Psoas muscle (tissue), 8 donors: ENCODE measurements at places on chromosomes 7 and 10.

DNA sequence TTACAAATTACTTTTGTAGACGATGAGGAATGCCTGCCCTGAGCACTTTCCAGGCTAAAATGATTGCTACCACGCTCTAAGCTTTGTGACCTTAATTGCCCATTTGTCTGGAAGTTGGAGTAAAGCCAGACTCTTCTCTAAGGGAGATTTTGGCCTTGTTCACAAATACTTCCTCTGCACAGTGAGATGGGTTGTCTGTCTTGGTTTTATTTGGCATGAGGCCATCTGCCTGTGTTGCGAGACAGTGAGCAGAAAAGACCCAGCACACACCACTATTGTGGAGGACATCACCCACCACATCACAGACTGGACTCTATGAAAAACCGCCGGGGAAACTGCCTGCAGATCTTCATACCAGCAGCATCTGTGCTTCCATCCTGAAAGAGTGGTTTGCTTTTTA lies 138.4 kb downstream of the BICC1 start:
- no peak for DNase-seq

DNA sequence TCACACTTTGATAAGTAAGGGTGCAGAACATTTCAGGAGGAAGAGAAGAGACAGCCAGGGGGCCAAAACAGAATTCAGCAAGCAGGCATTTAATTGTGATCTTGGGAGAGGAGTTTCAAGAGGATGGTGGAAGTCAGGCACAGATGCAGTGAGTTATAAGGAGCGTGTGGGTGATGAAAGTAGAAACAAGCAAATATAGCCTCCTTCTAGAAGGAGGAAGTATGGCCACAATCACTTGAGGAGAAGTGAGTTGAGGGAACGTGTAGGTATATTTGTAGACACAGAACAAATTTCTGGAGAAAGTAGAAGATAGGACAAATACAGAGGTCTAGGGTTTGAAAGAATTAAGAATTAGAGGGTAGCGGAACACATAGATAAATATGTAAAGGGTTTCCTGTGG lies 165.8 kb downstream of the CACNB2 start:
- no peak for DNase-seq

GRCh38 chr10:23528419-23528818 lies 89.5 kb downstream of the OTUD1 start:
- no peak for DNase-seq

DNA sequence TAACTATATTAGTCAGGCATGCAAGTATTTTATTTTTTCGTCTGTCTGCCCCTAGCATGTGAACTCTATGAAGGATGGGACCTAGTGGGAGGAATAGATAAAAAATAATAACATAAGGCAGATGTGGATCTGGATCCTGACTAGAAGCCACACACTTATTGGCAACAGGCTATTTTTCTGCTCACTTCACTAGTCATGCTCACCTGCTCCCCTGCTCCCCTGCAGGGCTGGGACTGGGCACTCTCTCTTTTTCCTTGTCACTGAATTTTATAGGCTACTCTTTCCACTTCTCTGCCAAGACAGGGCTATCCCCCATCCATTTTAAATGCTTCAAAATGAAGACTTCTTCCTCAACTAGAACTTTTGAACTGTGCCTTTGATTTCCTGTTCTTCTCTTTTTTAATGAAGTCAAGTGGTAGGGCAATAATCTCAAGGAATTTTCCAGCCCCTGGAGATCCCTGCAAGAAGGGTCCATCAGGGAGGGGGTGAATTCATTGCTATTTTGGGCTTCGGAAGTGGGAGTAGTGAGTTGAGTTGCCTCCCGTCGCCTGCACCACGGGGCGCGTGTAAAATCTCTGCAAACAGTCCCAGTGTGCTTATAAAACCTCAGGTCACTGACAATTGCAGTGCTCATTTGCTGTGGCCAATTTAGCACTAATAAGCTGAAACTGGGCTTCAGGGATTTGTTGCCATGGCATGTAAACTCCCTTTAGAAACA lies 156.7 kb upstream of the NPVF start:
- DNase-seq, result no peak

DNA sequence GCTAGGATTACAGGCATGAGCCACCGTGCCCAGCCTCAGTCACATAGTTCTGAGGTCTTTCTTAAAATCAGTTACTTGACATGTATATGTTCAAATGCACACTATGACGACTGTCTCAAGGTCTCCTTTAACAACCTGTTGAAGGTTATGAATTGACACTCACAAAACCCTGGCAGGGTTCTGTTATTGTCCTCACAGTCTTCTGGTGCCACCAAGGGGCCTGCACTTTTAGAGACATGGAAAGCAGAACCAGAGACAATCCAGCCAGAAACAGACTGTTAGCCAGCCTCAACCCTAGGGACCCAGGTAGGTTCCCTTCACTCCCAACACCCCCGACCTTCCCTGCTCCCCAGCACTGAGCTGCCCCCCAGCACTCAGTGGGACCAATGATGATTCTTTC lies 26.4 kb downstream of the TEX36 start:
- DNase-seq, result no peak

- no peak for DNase-seq
Observed at GRCh38 chr7:107396990-107397389, 72.9 kb upstream of the GPR22 start.

- peak; percentile 10 for DNase-seq
Observed at GRCh38 chr10:124590216-124591122, 128.8 kb downstream of the LHPP start.

- no peak for DNase-seq
Observed at GRCh38 chr7:55508221-55509011, 63.9 kb downstream of the VOPP1 start.

DNA sequence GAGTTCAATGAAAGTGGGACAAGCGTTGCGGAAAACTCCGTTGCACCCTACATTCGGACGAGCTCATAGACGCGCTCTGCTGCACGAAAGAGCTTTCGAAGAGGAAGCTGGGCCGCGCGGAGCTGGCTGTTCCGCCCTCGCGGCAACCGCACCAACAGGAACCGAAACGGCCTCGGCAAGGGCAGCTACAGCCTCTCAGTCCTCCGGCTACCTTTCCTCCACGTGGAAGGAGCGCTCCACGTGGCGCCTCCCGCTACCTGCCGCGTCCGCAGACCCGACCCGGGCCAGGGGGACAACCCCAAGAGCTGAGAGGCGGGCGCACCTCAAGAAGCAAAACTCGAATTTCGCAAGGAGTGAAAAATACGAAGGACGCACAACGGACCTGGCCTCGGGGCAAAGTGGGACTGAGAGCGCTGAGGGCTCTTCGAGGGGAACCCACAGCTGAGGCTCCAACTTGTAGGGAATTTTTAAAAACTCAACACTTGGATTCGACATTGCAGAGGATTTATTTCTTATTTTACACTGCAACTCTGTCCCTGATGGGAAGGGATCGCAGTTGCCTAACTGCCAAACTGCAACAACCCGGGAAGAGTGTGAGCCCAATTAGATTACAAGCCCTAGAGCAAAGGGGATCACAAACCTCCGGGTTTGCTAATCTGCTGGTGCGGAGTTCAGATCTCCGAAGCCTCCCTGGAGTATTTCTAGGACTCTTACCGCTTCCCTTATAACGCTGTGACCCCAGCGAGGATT lies 1.4 kb downstream of the HPSE2 start:
- DNase-seq, result peak; percentile 69

- DNase-seq, result no peak
Observed at GRCh38 chr7:134329614-134330346, 13.1 kb upstream of the SLC35B4 start.

DNA sequence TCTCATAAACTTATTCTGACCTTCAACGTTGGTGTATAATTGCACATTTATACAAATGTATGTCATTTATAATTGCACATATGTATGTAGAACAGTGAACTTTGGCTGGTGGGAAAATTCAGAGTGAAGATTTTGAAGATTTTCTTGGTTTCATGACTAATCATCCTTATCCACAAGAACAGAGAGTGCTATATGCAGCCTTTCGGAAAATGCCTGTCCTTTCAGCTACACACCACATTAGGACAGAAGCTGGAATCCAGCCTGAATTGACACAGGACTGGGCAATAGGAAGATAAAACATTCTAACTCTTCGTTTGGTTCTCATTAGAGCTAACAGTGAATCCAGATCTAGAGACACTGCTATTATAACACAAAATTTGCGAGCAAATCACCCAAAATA lies 166.2 kb downstream of the PDE1C start:
- no peak for DNase-seq

GRCh38 chr10:123755061-123755460 lies 88.9 kb downstream of the GPR26 start:
- DNase-seq, result no peak

GRCh38 chr7:18760046-18760445 lies 264.5 kb downstream of the HDAC9 start:
- no peak for DNase-seq

DNA sequence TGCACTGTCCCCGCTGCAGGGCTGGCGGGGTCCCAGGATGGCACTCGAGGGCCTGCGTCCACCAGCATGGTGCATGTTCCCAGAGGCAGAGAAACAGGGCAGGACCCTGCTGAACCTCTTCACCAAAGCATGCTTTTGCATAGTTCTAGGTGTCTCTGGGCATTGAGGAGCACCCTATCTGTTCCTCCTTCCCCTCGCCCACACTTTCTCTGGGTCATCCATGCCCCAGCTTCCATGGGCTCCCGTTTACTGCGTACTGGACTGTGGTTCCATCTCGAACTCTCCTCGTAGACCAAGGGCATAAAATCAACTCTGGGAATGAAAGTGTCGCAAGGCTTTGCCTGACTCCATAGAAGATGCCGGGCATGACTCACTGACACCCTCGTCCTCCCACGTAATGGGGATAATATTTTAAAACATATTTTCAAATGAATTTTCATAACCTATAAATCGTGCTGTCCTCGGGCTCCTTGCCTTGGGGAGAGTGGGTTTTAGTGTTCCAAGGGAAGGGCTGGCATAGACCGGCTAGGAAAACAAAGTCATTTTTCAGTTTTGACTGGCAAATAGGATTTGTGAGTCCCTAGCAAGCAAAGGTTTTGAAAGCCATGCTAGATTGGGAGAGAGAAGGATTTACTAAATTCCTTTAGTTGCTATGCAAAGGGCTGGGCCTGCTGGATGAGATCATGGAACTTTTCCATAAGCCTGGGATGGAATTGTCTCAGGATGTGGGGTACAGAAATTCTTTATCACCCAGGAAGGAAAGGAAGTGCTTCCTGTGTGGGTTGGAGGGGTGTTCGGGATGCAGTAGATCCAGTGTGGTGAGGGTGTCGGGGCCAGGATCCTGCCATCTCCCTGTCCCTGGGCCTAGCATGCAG lies 498.7 kb upstream of the MKI67 start:
- no peak for DNase-seq
